Upper lobe of left lung (tissue), 6 donors: ENCODE measurements at places on chromosomes 11 and 22. TPM values are rescaled to one million over a fixed set of nuclear protein-coding genes. Genes with fewer than 3 reads are reported as not detected.

DNA sequence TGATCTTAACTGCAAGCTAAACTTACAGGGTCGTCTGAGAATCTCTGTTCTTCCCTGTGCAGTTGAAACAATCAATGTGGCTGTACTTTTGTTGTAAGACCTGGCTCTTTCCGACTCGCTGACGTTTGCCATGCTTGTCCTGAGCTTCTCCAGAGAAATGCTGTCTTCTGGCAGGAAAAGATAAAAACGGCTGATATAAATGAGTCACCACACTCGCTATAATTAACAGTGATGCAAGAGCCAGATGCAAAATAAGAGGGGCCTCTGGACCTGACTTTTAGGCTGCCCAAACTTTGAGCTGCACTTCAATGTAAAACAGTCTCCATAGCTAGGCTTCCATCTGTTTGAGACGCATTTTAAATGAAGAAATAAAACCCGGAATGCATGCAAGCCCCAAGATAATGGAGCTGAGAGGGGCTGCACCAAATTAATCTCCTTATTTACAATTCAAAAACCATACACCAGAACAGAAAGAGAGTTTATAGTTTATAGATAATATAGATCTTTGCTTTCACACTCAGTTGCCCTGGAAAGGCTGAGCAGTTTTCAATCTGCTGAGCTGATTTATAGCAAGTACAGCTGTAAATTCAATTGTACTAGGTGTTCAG lies 48.5 kb downstream of the WT1 start:
- H3K27me3 ChIP-seq: no peaks in the 10 kb centered on the region
- no peak overlapping the region for H3K4me3 ChIP-seq
- no peak overlapping the region for H3K27ac ChIP-seq
- DNase-seq: no peak

DNA sequence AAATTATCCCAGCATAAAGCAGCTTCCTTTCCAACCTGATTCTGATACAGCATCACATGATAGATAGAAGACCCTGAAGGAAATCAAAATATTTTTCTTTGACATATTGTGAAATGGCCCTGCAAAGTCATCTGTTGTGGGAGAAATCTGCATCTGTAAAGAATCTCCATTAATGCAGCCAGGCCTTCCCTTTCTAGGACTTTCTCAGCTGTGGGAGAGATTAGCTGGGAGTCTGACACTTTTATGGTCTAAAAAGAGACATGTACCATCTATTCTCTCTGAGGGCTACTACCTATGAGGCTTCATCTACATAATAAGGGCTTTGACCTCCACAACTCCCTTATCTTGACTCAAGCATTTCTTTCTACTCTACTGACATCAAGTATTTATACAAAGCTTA lies 238.1 kb downstream of the SWAP70 start:
- no peak overlapping the region for H3K27ac ChIP-seq
- H3K4me1 ChIP-seq: peaks cover 5% of the 10 kb centered on the region
- H3K36me3 ChIP-seq: no peaks in the 10 kb centered on the region
- no peak for DNase-seq
- H3K27me3 ChIP-seq: no peaks in the 10 kb centered on the region

DNA sequence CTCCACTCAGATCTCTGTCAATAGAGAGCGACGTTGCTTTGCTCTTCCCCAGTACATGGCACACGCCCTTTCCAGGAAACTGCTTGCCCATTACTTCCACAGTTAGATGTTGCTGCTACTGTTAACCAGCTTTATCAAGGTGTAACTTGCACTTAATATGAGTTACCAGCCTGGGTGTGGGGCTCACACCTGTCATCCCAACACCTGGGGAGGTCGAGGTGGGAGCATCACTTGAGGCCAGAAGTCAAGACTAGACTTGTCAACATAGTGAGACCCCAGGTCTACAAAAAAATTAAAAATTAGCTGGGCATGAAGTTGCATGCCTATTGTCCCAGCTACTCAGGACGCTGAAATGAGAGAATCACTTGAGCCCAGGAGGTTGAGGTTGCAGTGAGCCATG lies 177.1 kb upstream of the B3GAT1 start:
- H3K27ac ChIP-seq: no peak overlapping the region
- H3K4me1 ChIP-seq: no peaks in the 10 kb centered on the region
- H3K27me3 ChIP-seq: no peaks in the 10 kb centered on the region
- no peak for DNase-seq
- no peak overlapping the region for H3K4me3 ChIP-seq

The USP28 gene
- 25.9 TPM for total RNA-seq

The TCN1 gene
- not detected for total RNA-seq

The LAYN gene
- total RNA-seq: 17.5 TPM
